Neural progenitor cell (in vitro differentiated cells): ENCODE measurements at places on chromosomes 12 and 14. TPM values are rescaled to one million over a fixed set of nuclear protein-coding genes. Genes with fewer than 3 reads are reported as not detected.

GRCh38 chr12:128606051-128606450 lies 217.7 kb downstream of the SLC15A4 start:
- no peak for DNase-seq
- H3K36me3 ChIP-seq: no peaks in the 10 kb centered on the region
- H3K4me1 ChIP-seq: no peaks in the 10 kb centered on the region
- no peak overlapping the region for H3K4me3 ChIP-seq
- H3K27ac ChIP-seq: no peak overlapping the region
- no peaks in the 10 kb centered on the region for H3K27me3 ChIP-seq

DNA sequence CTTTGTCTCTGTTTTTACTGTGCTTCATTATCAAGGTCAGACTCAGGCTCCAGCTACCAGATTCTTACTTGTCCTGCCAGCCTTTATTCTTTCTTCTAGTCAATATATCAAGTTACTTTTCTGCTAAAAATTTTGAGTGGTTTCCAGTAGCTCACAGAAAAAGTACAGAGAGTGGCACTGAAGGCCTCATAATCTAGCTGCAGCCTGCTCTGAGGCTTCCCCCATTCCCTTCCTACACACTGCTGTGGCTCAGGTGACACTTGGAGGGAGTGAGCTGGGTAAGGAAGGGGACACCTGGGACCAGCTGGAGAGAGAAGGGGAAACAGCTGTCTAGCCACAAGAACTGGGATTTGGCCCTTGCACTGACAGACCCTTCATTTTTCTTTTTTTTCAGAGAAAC lies 25.4 kb downstream of the TTC6 start:
- DNase-seq: no peak
- H3K27ac ChIP-seq: no peak overlapping the region
- no peak overlapping the region for H3K4me3 ChIP-seq

- H3K4me3 ChIP-seq: no peak overlapping the region
- H3K36me3 ChIP-seq: no peaks in the 10 kb centered on the region
- no peak overlapping the region for H3K27ac ChIP-seq
Measured at GRCh38 chr12:89861086-89861485, 152.4 kb upstream of the ATP2B1 start.

GRCh38 chr14:92486881-92487280 lies 26.7 kb upstream of the RIN3 start:
- H3K4me1 ChIP-seq: no peaks in the 10 kb centered on the region
- no peak overlapping the region for H3K4me3 ChIP-seq
- no peak for DNase-seq

DNA sequence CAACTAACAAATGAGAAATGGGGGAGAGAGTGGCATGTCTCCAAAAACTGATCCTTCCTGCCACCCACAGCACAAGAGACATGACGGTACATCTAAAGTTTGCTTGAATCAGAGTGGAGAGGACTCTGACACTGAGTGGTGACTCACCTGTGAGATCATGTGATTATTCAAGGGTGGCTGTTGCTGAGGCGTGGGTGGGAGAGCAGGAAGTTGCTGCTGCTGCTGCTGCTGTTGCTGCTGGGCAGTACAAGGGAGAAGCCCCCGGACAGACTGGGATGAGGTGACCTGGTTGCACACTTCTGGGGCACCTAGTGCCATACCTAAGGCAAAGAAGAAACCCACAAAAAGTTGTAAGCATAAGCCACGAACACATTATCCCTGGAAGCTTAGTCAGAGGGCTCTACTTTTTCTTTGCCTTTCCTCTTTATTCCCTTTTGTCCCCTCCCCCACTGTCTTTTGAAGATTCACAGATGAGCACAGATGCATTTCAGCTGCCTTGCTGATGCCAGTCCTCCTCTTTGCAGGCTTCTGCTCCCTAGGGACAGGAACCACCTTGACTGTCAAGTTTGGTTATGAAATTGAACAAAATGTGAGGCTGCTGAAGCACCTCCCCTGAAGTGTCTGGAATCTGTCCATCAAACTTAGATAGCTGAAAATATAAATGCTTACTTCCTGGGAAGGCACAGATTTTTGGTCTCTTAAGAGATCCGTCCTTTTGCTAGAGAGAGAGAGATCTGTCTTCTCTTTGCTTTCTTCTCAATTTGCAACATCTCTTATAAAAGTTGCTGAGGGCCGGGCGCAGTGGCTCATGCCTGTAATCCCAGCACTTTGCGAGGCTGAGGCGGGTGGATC lies 29.4 kb upstream of the STAC3 start:
- no peaks in the 10 kb centered on the region for H3K27me3 ChIP-seq
- H3K27ac ChIP-seq: no peak overlapping the region
- no peaks in the 10 kb centered on the region for H3K36me3 ChIP-seq
- H3K4me3 ChIP-seq: no peak overlapping the region
- DNase-seq: no peak

- no peaks in the 10 kb centered on the region for H3K36me3 ChIP-seq
- DNase-seq: peak; percentile 43
- H3K27me3 ChIP-seq: no peaks in the 10 kb centered on the region
- H3K4me1 ChIP-seq: peaks cover 12% of the 10 kb centered on the region
- peak overlapping the region; percentile 18 for H3K27ac ChIP-seq
Measured at GRCh38 chr12:32089586-32089985, 17.1 kb upstream of the BICD1 start.

COQ10A gene
- 32.1 and 41.8 TPM in 2 replicates for total RNA-seq

PLEKHG7 gene
- total RNA-seq: not detected in 2 replicates

GRCh38 chr12:90250766-90251165 lies 542.1 kb upstream of the ATP2B1 start:
- no peak overlapping the region for H3K27ac ChIP-seq
- no peaks in the 10 kb centered on the region for H3K4me1 ChIP-seq
- no peak for DNase-seq
- H3K36me3 ChIP-seq: no peaks in the 10 kb centered on the region
- H3K27me3 ChIP-seq: no peaks in the 10 kb centered on the region

ADCK1 gene
- total RNA-seq: 1.6 and 4.8 TPM in 2 replicates

DNA sequence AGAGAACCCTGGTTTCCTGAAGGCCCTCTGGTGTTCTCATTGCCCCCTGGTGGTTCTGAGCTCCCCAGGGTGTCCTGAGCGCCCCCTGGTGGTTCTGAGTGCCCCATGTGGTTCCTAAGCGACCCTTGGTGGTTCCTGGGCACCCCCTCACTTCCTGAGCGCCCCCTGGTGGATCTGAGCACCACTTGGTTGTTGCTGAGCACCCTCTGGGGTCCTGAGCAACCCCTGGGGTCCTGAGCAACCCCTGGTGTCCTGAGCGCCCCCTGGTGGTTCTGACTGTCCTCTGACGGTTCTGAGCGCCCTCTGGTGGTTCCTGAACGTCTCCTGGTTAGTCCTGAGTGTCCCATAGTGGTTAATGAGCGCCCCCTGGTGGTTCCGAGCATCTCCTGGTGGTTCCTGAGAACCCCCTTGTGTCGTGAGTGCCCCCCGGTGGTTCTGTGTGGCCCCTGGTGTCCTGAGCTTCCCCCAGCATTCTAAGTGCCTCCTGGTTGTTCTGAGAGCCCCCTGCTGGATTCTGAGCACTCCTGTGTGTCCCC lies 568.3 kb downstream of the TMEM121 start:
- H3K27me3 ChIP-seq: no peaks in the 10 kb centered on the region
- peak; percentile 7 for DNase-seq
- H3K4me1 ChIP-seq: no peaks in the 10 kb centered on the region

DNA sequence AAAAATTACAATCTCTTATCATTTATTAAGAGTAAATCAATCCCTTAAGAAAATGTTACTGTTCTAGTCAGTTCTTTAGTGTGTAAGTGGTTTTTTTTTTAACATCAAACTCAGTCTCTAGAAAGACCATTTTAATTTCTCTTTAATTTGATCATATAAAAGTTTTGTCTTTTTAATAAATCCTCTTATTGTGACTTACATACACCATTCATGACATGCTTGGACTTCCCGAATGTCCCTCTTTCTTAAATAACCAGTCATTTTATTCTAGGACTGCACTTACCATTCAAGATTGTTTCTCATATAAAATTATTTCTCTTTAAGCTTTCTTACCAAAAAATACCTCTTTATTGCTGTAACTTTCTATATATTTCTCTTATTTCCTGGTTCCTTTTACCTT lies 60.8 kb upstream of the EVL start:
- no peak for DNase-seq
- peaks cover 9% of the 10 kb centered on the region for H3K36me3 ChIP-seq
- no peak overlapping the region for H3K4me3 ChIP-seq
- no peak overlapping the region for H3K27ac ChIP-seq
- no peaks in the 10 kb centered on the region for H3K27me3 ChIP-seq

- H3K27ac ChIP-seq: no peak within 1 kb of the TSS
- no peak for DNase-seq
- no peaks in the 10 kb centered on the region for H3K27me3 ChIP-seq
Measured at GRCh38 chr12:6950811-6951540, at the start of gene PTPN6. Gene PTPN6 (plus strand): TSS chr12:6951356. CDS start chr12:6951513, 157 bp downstream.

CLEC4E gene
- not detected in 2 replicates for total RNA-seq

- H3K36me3 ChIP-seq: no peaks in the 10 kb centered on the region
- H3K4me3 ChIP-seq: no peak overlapping the region
- no peaks in the 10 kb centered on the region for H3K27me3 ChIP-seq
- no peak overlapping the region for H3K27ac ChIP-seq
- no peak for DNase-seq
- peaks cover 3% of the 10 kb centered on the region for H3K4me1 ChIP-seq
Measured at GRCh38 chr14:74160763-74161162, 76.0 kb downstream of the LIN52 start.

AMN1 gene
- total RNA-seq: 18.3 and 29.4 TPM in 2 replicates

DNA sequence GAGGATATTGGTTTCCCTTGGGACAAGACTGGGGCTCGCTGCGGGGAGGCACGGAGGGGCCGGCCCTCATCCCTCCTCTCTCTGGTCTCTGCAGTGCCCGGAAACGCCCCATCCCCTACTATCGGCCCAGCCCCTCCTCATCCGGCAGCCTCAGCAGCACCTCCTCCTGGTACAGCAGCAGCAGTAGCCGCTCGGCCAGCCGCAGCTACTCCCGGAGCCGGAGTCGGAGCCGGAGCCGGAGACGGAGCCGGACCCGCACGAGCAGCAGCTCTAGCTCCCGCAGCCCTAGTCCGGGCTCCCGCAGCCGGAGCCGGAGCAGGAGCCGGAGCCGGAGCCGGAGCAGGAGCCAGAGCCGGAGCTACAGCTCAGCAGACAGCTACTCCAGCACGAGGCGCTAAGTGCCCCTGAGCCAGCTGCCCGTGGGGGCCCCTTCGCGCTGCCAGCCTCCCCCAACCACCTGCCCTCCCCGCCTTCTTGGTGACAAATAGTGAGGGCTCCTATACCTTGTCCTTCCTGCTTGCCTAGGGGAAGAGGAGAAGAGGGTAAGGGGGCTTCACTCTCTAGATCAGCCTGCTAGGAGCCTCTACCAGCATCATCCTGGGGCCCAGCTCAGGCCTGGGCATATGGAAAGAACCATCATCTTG lies 22.2 kb upstream of the HSPB8 start:
- H3K27ac ChIP-seq: no peak overlapping the region
- DNase-seq: peak; percentile 52
- peaks cover 6% of the 10 kb centered on the region for H3K4me1 ChIP-seq
- no peak overlapping the region for H3K4me3 ChIP-seq
- H3K36me3 ChIP-seq: no peaks in the 10 kb centered on the region

ABCC9 gene
- not detected in 2 replicates for total RNA-seq

GRCh38 chr14:86039176-86039575 lies 509.2 kb downstream of the FLRT2 start:
- no peak overlapping the region for H3K4me3 ChIP-seq
- H3K4me1 ChIP-seq: peaks cover 8% of the 10 kb centered on the region
- no peak overlapping the region for H3K27ac ChIP-seq
- H3K27me3 ChIP-seq: no peaks in the 10 kb centered on the region

GALNT16 gene
- 3.5 and 7.0 TPM in 2 replicates for total RNA-seq

- peak within 1 kb of the TSS; percentile 89 for H3K27ac ChIP-seq
- H3K4me1 ChIP-seq: peaks cover 23% of the 10 kb centered on the region
- H3K36me3 ChIP-seq: peaks cover 3% of the 10 kb centered on the region
Measured at GRCh38 chr12:25958428-25959070, at the start of gene RASSF8. Gene RASSF8 (plus strand): TSS chr12:25958682. CDS start chr12:26055344, 96,662 bp downstream.

DNA sequence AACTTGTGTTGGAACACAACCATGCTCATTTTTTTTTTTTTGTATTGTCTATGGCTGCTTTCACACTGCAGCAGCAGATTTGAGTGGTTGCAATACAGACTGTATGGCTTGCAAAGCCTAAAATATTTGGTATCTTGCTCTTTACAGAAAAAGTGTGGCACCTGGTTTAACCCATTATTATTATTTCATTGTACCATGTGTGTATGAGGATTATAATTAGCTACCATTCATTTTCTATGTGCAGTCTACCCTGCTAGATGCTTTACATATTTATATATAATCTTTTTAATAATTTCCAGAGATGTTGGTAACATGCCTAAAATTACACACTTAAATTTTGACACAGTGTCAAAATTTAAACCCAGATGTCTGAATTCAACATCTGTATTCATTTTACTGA lies 37.7 kb downstream of the SPATS2 start:
- H3K27me3 ChIP-seq: no peaks in the 10 kb centered on the region
- DNase-seq: no peak
- H3K36me3 ChIP-seq: no peaks in the 10 kb centered on the region
- no peak overlapping the region for H3K27ac ChIP-seq

DNA sequence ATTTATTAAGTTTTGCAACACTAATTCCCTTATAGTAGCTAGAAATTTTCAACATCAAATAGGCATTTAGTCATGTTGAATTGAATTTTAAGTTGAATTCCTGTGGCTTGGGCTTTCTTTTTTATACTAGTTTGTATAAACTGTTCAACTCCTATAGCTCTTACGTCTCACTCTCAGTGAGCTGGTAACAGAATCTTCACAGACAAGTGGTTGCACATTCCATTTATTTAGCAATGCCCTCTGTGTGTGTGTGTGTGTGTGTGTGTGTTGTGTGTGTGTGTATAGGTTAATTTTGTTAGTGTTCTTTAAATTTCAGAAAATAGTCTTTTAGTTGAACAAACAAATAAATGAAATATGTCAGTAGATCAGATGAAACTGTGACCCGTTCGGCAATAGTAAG lies 425.0 kb downstream of the NPAS3 start:
- H3K27me3 ChIP-seq: no peaks in the 10 kb centered on the region
- peaks cover 61% of the 10 kb centered on the region for H3K4me1 ChIP-seq
- H3K36me3 ChIP-seq: no peaks in the 10 kb centered on the region
- H3K4me3 ChIP-seq: no peak overlapping the region

ERP27 gene
- total RNA-seq: not detected in 2 replicates

TAS2R9 gene
- total RNA-seq: not detected in 2 replicates

GRCh38 chr12:93347054-93347785 lies 30.5 kb upstream of the NUDT4 start:
- no peak overlapping the region for H3K27ac ChIP-seq
- H3K27me3 ChIP-seq: no peaks in the 10 kb centered on the region
- no peak for DNase-seq
- no peaks in the 10 kb centered on the region for H3K4me1 ChIP-seq
- H3K4me3 ChIP-seq: no peak overlapping the region

- no peaks in the 10 kb centered on the region for H3K4me1 ChIP-seq
- DNase-seq: no peak
- H3K27ac ChIP-seq: no peak overlapping the region
- no peaks in the 10 kb centered on the region for H3K36me3 ChIP-seq
- no peaks in the 10 kb centered on the region for H3K27me3 ChIP-seq
Measured at GRCh38 chr14:51545396-51545795, 106.3 kb upstream of the FRMD6 start.

PARP2 gene
- 33.2 and 47.2 TPM in 2 replicates for total RNA-seq

DNA sequence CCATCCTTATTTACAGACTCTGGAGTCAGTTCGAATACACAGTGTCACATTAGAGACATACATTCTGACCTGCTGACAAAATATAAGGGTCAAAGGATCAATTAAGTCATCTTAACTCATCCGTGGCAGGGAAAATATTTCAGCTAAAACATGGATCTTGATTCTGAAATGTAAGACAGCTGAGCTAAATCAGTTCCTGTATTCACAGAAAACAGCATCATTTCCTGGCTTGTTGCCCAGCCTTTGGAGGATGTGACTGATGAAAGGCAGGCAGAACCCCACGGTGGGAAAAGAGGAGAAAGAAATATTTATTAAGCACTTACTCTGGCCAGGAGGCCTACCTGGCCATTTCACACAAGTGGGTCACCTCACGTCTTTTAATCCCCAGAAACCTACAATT lies 101.9 kb downstream of the GAS2L3 start:
- H3K36me3 ChIP-seq: no peaks in the 10 kb centered on the region
- no peak overlapping the region for H3K27ac ChIP-seq
- no peaks in the 10 kb centered on the region for H3K4me1 ChIP-seq
